ENCODE measurements at places on chromosomes 1 and 21.

GRCh38 chr1:213291526-213291925 lies 240.5 kb downstream of the RPS6KC1 start:
- DNase-seq = no peak

GRCh38 chr1:200265104-200265503 lies 144.7 kb downstream of the ZNF281 start:
- DNase-seq = no peak

DNA sequence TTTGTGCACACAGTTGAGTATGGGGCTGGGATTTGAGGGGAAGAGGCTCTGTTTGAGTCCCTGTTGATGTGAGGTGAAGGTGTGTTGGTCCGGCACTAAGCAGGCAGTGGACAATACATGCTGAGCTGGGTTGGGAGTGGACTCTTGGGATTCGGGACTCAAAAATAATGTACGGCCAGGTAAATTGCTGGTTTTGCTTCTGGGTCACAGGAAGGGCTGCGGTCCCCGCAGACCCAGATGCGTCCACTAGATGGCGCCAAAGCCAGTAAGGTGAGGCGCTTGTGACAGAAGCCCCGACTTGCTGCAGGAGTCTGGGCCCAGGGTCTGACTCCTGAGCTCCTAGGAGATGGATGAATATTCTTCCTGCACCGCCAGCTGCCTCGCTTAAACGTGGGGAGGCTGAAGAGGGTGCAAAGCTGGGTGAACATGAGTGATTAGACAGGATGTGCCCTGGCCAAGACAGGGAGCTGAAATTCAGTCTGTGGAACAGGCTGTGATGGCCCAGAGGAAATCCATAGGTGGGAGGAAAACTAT lies 61.4 kb downstream of the ACBD3 start:
- DNase-seq = peak; percentile 90

DNA sequence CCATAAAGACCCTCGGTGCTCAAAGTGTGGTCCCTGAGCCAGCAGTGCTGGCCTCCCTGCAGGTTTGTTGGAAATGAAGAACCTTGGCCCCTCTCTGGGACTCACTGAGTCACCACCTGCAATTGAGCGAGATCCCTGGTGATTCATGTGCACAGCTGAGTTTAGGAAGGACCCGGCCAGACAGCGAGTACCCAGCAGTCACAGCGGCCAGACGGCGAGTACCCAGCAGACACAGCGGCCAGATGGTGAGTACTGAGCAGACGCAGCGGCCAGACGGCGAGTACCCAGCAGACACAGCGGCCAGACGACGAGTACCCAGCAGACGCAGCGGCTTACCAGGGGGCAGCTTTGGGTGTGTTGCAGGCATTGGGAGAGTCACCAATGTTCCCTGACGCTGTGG lies 123.8 kb downstream of the PRDM16 start:
- DNase-seq = no peak

DNA sequence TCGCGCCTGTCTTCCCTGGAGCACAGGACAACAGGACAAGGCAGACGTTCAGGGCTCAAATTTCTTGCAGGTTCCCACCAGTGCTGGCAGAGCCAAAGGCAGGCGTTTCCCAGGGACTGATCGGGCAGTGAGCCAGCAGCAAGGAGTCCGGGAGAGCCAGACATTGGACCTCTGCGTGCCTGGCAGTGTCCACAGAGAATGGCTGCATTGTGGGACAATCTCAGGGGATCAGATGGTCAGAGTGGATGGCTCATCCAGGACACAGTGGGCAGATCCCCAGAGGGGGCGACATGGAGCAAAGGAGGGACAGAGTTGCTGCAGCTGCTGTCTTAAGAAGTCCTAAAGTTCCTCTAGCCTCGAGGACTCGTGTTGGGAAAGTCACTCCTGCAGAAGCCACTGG lies 4.6 kb downstream of the TMEM63A start:
- peak; percentile 19 for DNase-seq

DNA sequence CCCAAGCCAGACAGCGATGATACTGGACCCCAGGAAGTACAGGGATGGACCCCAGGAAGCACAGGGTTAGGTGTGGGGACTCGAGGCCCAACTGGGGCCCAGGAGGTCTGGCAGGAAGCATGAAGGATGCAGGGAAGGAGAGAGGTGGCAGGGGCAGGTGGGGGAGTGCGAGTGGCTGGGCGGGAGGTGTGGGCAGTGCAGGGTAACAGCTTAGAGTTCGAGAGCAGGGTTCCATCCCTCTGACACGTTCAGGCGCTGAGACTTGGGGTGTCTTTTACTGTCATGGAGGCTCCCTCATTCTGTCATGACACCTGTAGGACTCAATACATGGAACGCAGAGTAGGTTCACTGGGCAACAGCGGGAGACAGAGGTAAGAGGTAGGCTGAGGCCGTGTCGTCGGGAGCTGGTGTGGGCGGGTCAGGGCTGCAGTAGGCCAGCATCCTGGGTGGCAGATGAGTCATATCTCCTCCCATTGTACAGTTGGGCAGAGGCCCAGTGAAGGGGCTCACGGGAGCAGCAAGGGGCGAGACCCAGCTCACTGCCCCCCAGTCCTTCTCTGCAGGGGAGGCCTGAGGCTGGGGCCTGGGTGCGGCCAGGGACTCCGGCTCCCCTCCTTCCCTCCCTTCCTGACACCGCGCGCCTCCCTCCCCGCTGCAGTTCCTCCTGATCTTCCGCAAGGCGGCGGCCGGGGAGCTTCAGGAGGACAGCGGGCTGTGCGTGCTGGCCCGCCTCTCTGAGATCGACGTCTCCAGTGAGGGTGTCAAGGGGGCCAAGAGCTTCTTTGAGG lies 11.6 kb upstream of the CTRC start:
- DNase-seq = no peak

GRCh38 chr1:166972826-166973225 lies 2.5 kb downstream of the ILDR2 start:
- no peak for DNase-seq

DNA sequence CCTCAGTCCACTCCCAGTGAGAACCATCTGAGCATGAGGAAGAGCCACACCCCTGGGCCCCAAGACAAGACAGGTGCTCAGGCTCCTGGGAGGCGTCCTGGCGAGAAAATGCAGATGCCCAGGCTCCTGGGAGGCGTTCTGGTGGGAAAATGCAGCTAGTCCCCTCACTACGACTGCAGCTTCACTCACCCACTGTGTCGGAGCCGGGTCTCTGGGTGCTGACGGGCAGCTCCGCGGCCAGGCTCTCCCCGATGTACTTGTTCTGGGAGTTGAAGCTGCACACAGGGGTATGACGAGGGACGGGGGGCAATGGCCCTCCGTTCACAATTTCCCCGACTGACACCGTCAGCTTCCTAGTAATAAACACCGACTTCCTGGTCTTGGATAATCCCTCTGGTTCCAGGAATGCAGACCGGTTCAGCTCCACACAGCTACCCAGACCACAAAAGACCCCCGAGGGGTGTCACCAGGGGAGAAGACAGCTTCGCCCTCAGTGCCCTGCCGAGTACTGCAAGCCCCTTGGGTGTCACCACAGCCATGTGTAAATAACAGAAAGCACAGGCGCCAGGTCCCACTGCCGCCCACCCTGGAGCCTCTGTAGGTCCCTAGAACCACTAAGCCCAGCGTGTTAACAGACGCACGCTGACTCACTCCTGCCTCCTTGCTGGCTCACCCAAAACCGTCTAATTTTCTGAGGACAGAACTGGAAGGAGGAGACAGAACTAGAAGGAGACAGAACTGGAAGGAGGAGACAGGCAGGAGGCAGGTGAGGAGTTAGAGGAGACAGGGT lies 19.5 kb downstream of the MCM3AP start:
- DNase-seq = no peak

DNA sequence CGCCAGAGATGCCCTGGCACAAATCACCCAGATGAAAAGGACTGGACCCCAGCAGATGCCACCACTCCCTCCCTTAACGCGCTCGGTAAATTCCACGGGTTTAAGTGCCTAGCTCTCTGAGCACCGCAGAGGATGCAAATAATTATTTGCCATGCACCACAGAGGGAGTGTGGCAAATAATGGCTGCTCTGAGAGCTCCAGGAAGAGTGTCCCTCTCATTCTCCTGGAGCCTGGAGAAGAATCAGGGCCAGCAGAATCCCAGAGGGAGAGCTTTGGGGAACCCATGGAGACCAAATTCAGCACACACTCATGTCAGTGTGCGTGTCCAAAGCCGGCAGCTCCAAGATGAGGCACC lies 667 bp downstream of the HHIPL2 start:
- no peak for DNase-seq
